ENCODE measurements at places on chromosomes 6 and 20.
A peak's percentile ranks its signal among the peaks of the same experiment; 100 is the strongest.

DNA sequence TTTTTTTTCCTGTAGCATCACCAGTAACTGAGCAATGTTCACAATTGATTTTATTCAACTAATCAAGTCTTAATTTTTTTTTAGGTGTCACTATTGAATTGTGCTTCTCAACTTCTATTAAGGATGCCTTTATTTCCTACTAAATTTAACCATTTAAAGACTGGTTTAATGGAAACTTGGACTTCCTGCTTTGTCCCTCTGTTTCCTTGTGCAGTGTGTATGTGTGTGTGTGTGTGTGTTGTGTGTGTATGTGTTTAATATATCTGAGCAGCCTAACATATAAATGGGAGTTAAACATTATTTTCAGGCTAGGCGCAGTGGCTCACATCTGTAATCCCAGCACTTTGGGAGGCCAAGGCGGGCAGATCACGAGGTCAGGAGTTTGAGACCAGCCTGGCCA lies 1.8 kb downstream of the SERPINB6 start:
- DNase-seq, result no peak

DNA sequence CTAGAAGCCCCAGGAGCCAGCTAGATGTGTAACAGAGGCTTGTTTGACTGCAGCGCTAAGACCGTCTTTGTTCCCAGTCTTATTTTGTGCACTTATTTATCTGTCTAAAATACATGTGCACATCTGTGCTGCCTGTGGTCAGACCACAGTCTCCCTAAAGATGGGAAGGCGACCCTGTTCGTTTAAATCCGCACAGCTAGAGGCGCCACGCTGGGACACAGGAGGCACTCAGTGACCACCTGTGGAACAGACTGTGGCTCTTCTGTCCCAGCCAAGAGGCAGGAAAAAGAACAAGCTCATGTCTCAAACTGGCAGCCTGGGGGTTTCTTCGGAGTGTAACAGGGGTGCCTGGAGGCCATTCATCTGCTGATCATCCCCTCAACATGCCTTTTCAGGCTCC lies 66.8 kb downstream of the CPNE5 start:
- no peak for DNase-seq

DNA sequence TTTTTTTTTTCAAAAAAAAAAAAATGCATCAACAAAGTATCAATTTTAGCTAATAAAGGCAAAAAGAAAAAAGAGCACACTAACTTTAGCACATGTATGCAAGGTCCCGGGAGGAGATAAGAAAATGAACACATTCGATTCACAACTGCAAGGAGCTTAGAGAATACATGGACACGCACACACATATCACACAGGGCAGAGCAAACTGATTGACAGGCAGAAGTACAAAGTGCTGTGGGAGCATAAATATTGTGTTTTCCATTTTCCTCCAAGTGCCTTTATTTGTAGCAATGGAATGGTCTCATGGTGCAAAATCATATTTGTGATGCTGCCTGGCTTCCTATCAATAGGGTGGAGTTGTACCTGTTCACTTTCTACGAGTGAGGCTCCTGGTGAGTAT lies 63.8 kb downstream of the SGK1 start:
- no peak for DNase-seq

DNA sequence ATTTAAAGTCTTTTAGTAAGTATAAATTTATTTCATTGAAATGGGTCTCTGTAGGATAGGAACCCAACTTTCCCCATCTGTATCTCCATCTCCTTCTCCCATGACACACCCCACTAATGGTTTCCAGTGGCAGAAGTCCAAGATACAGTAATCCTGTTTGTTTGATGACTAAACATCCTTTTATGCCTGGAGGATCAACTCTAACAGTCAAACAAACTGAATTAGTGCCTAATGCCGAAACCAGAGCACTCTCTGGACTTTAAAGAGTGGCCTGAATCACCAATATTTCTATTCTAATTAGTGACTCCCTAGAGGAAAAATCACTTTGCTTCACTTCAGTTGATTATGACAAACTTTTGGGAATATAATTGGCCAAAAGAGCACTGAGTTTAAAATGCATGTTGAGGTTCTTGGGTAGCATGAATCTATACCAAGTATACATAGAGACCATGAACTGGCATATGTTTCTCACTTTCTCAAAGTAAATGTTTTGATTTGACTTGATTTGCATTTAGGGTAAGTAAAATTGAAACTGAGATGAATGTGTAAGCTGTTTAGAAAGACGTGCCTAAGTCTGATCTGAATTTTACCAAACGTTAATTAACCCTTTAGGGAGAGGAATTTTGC lies 776.4 kb upstream of the NRSN1 start:
- DNase-seq, result no peak

DNA sequence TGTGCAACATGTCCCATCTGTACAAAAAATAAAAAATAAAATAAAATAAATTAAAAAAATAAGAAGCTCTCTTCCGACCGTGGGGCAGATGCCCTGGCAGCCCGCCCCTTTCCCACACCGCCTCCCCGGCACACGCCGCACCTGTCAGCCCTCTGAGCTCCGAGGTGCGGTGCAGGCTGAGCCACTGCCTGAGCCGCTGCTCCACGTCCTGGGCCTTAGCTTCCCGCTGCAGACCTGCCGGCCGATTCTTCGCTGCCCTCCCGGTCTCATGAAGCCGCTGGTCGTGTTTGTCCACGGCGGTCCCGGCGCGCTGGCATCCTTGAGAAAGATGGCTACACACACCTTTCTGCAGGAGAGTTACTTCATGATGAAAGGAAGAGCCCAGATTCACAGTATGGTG lies 10.7 kb upstream of the CLPSL2 start:
- DNase-seq, result no peak

GRCh38 chr6:110755411-110755834 lies 59.8 kb downstream of the CDK19 start:
- DNase-seq, result no peak

DNA sequence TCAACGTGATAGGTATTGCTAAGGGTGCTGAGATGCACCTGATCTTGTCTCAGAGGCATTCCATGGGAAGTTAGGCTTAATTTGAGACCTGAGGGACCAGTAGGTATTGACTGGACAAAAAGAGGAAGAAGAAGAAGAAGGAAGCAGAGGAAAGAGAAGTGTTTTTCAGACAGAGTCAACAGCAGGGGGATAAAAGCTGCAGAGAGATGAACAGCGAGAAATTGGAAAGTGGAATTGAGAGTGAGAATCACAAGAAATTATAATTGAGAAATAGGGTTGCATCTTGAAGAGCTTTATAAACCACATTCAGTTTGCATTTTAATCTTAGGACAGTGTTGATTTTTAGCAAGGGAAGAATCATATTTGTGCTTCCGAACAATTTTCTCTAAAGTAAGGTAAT lies 254.0 kb downstream of the CD83 start:
- peak; percentile 83 for DNase-seq

GRCh38 chr20:43065299-43065698 lies 124.4 kb downstream of the PTPRT start:
- DNase-seq, result no peak

DNA sequence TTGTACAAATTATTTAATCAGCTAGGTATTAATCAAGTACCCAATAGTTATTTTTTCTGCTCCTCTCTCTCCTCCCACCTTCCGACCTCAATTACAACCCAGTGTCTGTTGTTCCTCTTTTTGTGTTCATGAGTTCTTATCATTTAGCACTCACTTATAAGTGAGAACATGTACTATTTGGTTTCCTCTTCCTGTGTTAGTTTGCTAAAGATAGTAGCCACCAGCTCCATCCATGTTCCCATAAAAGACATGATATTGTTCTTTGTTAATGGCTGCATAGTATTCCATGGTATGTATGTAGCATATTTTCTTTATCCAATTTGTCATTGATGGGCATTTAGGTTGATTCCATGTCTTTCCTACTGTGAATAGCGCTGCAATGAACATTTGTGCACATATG lies 652.8 kb upstream of the CITED2 start:
- no peak for DNase-seq

DNA sequence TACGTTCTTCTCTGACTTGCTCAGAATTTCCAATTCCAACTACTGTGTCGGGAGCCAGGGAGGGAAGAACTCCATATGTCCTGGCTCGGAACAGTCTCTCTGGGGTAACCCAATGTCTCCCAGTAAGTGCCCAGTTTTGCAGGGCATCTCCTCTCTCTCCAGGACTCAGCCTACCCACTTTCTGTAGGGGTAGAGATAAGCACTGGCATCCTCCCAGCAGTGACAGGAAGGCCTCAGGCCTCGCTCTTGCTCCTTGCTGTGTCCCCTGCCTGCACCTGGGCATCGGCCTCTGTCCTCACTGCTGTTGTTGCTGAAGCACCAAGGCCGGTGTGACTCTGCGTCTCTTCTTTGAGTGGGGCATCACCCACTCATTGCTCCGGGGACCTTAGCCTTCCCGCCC lies 388.9 kb upstream of the JARID2 start:
- no peak for DNase-seq

DNA sequence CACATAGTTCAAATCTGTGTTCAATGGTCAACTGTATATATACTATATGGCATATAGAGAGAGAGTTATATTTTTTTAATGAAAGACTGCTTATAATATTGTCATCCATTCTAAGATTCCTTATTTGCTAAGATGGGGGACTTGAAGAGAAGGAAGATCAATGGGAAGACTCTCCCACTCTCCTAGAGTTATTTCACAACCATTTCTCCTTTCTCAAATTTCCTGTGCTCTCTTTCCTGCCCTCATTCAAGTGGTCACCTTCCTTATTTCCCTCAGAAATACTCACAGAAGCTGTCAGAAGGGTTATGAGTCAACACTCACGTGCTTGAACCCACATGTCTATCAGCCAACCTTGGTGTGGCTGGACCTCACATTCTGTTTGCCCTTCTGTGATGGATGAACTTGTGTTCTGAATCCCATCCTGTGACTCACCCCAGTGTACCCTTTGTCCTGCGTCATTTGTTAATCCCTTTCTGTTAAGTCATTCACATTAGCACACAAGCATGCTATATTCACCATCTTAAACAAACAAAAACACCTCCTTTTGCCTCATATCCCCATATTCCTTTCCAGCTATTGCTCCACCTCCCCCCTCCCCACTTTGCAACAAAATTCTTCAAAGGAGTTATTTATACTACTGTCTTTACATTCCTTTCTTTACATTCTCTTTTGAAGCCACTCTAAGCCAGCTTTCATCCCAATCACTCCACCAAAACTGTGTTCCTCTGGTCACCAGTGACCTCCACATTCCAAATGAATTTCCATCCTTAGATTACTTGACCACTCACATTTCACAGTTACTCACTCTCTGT lies 279.3 kb upstream of the TCF21 start:
- no peak for DNase-seq

All from AML-193 (cell line).